ENCODE measurements at places on chromosomes 2 and 18.

GRCh38 chr2:181193550-181193949 is 213.1 kb downstream of the UBE2E3 start:
- no peak overlapping the region for H3K4me3 ChIP-seq
- no peaks in the 10 kb centered on the region for H3K36me3 ChIP-seq
- H3K27ac ChIP-seq, result no peak overlapping the region
- H3K27me3 ChIP-seq, result no peaks in the 10 kb centered on the region
- peaks cover 13% of the 10 kb centered on the region for H3K4me1 ChIP-seq

DNA sequence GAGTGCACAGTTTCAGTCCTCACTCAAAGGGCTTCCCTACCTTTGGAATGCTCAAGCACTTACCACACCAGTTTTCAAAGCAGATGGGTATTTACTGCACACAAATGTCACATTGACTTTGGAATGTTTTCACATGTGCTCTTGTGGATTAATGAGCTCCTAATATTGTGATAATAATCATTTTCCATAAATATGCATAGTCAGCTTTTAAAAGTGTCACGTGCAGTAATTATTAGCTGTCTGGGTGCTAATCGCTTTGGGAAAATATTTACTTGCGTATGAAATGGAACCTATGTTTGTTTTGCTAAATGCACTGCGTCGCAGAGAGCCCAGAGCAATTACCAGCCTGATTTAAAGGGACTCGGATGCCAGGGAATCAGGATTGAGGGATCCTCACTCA is 229.3 kb downstream of the SMAD2 start:
- no peaks in the 10 kb centered on the region for H3K27me3 ChIP-seq
- no peaks in the 10 kb centered on the region for H3K36me3 ChIP-seq
- no peak overlapping the region for H3K27ac ChIP-seq
- no peak for DNase-seq
- H3K4me1 ChIP-seq, result no peaks in the 10 kb centered on the region

GRCh38 chr2:227043981-227044380 is 120.0 kb downstream of the COL4A4 start:
- no peaks in the 10 kb centered on the region for H3K4me1 ChIP-seq
- H3K36me3 ChIP-seq, result no peaks in the 10 kb centered on the region
- no peak overlapping the region for H3K4me3 ChIP-seq

- no peak for DNase-seq
- H3K4me1 ChIP-seq, result no peaks in the 10 kb centered on the region
Measured at GRCh38 chr2:27152796-27153464, 4.1 kb downstream of the TCF23 start.

DNA sequence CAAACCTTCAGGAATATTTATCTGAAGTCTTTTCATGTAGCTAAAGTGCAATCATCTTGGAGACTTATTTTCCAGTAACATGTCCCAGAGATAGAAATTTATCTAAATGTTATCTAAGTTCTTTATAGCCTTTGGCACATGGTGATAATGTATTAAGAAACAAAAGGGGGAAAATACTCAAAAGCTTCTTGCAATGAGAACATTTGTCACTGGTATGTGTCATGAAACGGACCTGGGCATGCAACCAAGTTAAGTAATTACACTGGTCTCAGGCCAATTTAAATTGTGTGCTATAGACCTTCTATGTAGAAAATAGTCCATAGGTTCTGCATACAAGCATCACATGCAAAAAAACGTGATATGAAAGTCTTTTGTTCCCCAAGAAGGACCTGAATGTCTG is 136.2 kb downstream of the SLC8A1 start:
- H3K27ac ChIP-seq, result no peak overlapping the region
- DNase-seq, result no peak
- no peaks in the 10 kb centered on the region for H3K27me3 ChIP-seq
- H3K4me3 ChIP-seq, result no peak overlapping the region
- no peaks in the 10 kb centered on the region for H3K4me1 ChIP-seq
- H3K36me3 ChIP-seq, result no peaks in the 10 kb centered on the region

DNA sequence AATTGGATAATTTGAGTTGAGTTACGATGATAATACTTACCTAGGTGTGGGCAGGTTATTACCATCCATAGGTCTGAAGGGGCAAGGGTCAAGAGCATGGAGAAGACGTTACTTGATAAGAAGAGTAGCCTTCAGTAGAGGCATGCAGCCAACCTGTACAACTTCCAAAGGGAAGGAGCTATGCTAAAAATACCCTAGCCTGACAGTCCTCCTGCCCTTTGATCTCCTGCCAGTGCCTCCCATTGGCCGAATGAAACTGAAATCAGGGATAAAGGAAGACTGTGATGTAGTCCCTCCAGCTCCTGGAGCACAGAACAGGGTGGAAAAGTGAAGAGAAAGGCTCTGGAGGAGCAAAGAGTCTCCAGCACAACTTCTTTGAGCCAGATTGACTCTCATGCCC is 487.4 kb downstream of the ADCYAP1 start:
- H3K27me3 ChIP-seq, result no peaks in the 10 kb centered on the region
- no peaks in the 10 kb centered on the region for H3K36me3 ChIP-seq
- H3K27ac ChIP-seq, result no peak overlapping the region
- H3K4me1 ChIP-seq, result no peaks in the 10 kb centered on the region
